Left ventricle myocardium superior (tissue), 1 donor: ENCODE measurements at places on chromosomes 4 and X. TPM values are rescaled to one million over a fixed set of nuclear protein-coding genes. Genes with fewer than 3 reads are reported as not detected.

ADH4 gene
- total RNA-seq, result not detected

ADGRA3 gene
- 37.3 TPM for total RNA-seq

PLAC8 gene
- 1.1 TPM for total RNA-seq

ADH1A gene
- total RNA-seq, result 0.57 TPM

ARHGAP4 gene
- 10.0 TPM for total RNA-seq

DRD5 gene
- total RNA-seq, result not detected

TLR2 gene
- total RNA-seq, result 4.0 TPM

F8 gene
- total RNA-seq, result 49.4 TPM

CSN1S1 gene
- total RNA-seq, result not detected

SMIM31 gene
- not detected for total RNA-seq

ESX1 gene
- not detected for total RNA-seq

OTC gene
- not detected for total RNA-seq

LRAT gene
- total RNA-seq, result 0.27 TPM

REELD1 gene
- total RNA-seq, result not detected

CORIN gene
- 96.8 TPM for total RNA-seq

AFF1 gene
- 77.8 TPM for total RNA-seq

MTNR1A gene
- total RNA-seq, result not detected

CLTRN gene
- 0.79 TPM for total RNA-seq

CT45A2 gene
- total RNA-seq, result not detected

VCX3A gene
- total RNA-seq, result not detected

ANKRD50 gene
- 5.4 TPM for total RNA-seq

ADH1B gene
- total RNA-seq, result 110 TPM

FGF5 gene
- total RNA-seq, result 0.97 TPM

TEX13C gene
- total RNA-seq, result not detected

TRMT44 gene
- 8.4 TPM for total RNA-seq

CCDC120 gene
- total RNA-seq, result 1.7 TPM

OPN1MW2 gene
- not detected for total RNA-seq
